EL (cell line): ENCODE measurements at places on chromosomes 4 and X.

DNA sequence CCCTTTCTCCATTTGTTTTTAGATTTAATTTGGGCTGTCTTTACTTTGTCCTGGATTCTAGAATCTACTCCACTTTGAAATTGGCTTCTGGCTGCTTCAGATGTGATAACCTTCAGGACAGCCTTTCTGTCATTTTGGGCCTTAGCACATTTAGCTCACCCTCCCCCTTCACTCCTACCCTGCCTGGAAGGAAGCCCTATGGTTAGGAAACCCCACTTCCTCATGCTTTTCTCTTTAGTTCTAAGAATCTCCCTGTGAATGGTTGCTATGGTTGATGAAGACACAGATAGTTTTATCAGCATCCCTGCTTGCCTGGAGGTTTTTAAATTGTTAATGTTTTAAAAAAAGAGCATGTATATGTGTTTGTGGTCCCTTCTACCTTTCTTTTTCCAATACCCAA is 100.7 kb upstream of the PTPN13 start:
- DNase-seq: peak; percentile 6

DNA sequence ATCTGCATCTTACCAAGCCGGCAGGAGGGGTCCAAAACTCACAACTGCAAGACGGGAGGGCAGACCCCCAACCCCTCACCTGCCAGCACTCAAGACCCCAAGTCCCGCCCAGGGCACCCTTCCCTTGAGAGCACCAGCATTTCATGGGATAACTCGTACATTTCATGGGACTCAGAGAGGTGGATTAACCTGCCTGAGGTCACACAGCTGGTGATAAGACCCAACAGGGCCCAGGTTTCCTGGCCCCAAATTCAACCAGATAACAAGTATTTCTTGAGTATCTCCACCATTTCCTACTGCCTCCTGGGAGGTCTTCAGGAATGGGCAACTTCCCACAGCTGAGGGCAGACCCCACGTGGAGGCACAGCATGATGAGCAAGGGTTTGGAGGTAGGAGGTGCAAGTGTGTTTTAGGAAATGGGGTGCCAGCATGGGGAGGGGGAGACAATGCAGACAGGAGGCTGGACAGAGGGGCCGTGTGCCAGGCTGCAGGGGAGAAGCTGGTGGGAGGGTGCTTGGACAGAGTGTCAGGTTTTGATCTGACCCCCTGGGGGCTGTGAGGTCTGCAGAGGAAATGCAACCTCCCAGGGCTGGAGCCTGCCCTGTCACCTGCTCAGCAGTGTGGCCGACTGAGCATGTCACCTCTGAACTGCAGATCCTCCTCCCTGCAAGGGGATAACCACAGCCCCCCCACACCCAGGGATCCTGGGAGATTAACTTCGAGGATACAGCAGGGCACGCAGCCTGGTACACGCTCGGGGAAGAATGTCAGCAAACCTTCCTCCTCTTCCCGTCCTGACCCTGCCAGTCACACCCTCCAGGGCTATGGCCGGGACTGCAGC is 4.4 kb downstream of the ADRA2C start:
- no peak for DNase-seq

DNA sequence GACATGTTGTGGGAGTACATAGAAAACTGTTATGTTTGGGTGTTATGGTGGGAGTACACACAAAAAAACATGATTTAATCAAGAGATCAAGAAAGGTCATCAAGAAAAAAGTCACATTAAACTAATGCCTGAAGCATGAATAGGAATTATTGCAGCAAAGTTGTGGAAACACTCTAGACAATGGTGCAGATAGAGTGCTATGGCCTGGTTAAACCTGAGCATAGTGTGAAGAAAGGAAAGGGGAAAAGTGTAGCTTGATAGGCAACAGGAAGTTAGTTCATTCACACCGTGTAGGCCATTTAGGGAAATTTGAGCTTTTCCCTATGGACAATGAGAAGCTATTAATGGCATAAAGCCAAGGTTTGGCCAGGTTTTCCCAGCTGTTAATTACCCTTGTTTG is 162.1 kb upstream of the EMCN start:
- DNase-seq: no peak

DNA sequence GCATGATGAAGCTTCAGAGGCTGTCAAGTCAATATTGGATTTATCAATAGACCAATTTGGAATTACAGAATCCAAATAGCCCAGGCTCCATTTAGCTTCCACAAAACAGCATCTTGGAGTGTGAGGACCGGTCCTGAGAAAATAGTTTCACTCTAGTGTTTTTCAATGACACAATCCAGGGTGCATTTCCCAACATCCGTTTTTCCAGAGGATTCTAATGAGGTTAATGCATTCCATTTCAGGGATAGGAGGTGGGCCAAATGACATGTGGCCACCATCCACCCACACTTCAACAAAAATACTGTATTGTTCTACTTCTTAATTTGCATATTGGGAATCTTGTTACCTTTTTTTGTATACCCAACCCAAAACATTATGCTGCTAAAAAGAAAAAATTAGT is 229.8 kb upstream of the LDB2 start:
- peak; percentile 38 for DNase-seq

DNA sequence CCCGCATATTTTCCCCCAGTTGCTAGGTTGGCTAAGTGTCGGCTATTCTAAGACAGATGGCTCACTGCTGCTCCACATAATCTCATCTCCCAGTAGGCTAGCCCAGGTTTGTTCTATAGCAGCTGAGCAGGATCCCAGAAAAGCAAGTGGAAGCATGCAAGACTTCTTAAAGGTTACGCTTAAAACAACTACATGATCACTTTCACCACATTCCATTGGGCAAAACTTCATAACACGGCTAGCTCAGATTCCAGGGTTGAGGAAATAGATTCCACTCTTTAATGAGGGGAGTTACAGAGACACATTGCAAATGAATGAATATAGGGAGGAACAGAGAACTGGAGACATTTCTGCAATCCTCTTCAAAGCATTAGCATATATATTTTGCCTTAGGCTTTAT is 12.9 kb upstream of the RAB33B start:
- peak; percentile 19 for DNase-seq

GRCh38 chr4:78414116-78414515 is 137.5 kb upstream of the ANXA3 start:
- no peak for DNase-seq

DNA sequence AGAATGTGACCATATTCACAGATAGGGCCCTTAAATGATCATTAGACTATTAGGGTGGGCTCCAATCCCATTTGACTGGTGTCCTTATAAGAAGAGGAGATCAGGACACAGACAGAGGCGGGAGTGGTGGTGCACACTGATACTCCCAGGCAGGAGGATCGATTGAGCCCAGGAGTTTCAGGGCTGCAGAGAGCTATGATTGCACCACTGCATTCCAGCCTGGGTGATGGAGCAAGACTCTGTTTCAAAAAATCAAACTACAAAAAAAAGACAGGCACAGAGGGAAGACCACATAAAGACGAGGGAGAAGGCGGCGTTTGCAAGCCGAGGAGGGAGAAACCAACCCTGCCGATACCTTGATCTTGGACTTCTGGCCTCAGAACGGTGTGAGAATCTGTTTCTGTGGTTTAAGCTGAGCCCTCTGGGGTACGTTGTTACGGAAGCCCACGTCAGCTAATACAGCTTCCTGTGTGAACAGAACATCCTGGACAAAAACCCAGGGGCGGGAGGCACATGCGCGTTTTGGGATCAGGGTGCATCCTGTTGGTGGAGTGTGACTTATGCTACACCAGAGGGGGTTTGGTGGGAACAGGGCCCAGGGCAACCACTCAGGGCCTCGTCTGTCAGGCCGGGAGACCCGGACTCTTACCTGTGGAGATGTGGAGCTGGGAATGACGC is 211.8 kb upstream of the PSAPL1 start:
- no peak for DNase-seq

DNA sequence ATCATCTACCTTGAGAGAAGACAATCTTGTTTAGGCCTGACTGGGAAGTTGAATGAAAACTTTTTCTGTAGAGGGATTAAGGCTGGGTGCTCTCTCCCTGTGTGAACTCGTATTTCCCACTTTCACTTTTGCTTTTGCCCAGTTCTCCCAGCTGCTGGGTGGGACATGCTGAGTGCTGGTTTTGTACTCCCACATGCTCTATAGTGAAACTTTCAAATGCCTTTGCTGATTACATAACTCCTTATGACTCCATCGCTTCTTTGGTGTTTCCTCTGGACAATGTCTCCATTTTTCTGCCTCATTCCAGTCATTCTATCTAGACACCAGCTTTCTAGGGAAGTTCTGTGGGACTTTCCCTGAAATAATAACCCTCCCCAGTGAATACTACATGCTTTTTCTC is 100.5 kb downstream of the CLNK start:
- DNase-seq: peak; percentile 75

GRCh38 chr4:142404191-142404611 is 441.9 kb downstream of the INPP4B start:
- DNase-seq: peak; percentile 74

DNA sequence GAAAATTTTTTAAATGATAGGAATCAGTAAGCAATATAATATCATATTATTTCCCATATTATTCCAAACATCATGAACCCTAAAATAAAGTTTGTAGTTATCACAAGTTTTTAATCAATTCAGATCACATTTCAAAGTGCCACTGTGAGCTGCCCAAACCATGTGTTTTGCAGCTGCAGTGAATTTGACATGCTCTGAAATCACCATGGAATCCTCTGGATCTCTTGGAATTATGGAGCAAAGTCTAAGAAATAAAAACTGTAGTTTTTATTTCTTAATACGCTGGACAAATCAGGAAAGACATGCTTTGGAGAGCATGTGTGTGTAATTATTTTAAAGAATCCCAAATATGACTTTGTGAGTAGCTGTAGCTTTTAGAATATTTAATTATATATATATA is 262.7 kb downstream of the ANKRD50 start:
- DNase-seq: no peak

GRCh38 chr4:142236268-142236667 is 599.9 kb downstream of the IL15 start:
- DNase-seq: no peak

DNA sequence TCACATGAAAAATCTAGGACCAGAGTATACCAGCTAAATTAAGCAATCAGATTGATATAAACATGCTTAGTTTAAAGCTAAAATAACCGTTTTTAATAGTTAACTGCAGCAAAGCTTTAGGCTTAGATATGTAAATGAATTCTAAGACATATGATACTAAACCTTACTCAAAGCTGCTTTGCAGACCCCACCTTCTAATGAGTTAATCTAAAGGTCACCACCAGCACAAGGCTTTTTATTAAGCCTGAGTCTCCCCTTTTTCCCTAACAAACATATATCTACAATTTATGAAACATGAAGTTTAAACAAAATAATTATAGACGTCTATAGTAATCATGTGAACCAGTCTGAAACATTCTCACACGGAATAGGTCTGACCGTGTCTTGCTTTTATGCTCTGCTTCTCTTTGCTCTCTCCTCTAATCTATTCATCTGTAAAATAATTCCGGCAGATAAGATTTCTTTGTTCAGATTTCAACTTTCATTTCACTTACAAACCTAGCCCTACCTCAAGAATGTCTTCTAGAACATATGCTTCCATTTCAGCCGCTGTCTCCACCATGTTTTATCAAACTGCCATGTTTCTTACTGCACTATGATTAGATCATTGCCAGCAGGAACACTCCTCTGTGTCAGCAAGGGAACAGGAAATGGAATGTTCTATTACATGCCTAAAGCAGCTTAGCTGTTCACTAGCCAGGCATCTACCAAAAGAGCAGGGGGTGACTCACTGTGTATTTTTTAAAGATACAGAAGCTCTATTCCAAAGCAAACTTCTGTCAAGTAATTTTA is 35.9 kb downstream of the ANKRD17 start:
- peak; percentile 90 for DNase-seq

GRCh38 chrX:3527166-3527565 is 180.7 kb upstream of the MXRA5 start:
- DNase-seq: no peak

DNA sequence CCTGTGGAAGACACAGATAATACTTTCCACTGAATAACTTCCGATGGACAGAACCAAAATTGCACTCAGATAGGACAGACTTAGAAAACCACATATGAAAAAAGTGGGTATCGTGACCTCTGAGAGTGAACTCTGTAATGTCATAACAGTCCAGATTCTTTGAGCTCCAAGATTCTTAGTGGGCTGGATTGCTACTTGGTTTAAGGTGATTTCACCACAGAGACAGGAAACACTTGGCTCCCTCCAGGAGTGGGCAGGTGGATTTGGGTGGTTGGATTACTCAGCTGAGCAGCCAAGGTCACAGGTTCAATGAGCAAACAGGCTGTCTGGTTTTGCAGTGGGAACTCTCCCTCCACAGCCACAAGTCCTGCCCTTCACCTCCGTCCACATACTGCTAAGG is 126.0 kb downstream of the AFAP1 start:
- DNase-seq: peak; percentile 45

DNA sequence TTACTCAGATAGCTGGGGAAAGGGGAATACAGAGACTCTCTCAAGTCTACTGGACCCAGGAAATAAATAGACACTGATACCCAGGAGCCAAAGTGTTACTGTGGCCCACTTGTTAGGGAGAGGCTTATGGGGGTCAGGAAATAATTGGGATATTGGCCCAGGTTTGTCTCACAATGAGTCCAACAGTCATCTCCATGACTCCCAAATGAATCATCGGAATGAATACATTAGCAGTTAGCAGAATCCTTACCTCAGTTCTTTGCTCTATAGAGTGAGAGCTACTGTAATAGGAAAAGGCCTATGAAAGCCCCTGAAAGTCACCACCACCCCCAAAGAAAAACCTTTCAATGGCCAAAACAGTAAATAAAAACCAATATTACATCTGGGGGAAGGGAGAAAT is 42.4 kb upstream of the ARHGEF6 start:
- peak; percentile 49 for DNase-seq

- DNase-seq: no peak
Observed at GRCh38 chr4:87631668-87632067, 18.4 kb upstream of the DMP1 start.
